H1 (cell line): ENCODE measurements at places on chromosomes 1 and 21.

DNA sequence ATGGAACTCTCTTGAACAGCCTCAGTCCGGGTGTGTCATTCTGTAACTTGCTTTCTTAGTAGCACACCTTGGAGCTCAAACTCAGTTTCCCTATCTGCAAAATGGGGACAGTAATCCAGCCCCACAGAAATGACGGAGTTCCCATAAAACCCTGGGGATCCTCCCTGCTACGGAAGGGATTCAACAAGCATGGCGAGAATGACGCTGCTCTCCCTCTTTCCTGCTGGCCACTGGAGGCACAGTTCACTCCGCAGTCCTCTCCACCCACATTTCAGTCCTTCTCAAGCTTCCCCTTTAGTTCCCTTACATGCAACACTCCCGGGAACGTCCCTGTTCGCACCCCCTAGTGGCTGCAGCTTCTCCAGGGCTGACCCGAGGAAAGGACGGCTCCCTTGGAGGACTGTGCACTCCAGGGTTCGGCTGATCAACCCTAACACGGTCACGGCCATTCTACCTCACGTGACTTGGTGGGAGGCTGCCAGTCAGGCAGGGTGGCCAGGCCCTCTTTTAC, 20.6 kb downstream of the RUNX3 start:
- DNase-seq = peak; percentile 79

DNA sequence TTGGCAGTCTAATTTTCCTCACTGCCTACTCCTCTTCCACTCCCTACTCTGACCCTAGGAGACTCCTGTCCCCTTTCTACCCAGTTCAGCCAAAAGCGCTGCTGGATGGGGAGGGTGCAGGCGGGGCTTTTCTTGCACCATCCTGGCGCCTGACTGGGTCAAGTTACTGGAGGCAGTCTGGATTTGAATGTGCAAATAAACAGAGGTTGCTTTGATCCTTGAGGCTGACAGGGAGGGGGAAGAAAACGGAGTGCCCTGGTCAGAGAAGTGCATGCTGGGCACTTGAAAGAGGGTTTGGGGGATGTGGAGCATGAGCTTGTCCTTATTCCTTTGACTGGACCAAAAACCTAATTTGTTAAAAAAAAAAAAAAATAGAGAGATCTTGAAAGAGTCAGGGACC, 76.8 kb upstream of the SOX13 start:
- DNase-seq = peak; percentile 70

- DNase-seq = no peak
Observed at GRCh38 chr1:110593902-110594301, 12.3 kb downstream of the KCNA2 start.

DNA sequence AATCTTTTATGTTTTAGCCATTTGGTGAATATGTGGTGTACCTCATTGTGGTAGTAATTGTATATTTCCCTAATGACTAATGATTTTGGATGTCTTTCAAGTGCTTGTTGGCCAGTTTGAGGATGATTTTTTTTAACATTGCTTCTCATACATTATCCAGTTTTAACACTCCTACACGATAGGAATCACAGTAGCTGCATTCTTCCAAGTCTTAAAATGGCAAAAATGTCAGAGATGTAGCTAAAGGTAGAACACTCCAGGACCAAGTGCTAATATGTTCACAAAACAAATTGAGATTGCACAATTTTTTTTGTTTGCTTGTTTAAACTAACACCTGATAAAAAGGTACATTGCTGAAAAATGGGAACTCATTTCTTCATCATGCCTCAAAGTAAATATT, 11.7 kb downstream of the USP25 start:
- no peak for DNase-seq

DNA sequence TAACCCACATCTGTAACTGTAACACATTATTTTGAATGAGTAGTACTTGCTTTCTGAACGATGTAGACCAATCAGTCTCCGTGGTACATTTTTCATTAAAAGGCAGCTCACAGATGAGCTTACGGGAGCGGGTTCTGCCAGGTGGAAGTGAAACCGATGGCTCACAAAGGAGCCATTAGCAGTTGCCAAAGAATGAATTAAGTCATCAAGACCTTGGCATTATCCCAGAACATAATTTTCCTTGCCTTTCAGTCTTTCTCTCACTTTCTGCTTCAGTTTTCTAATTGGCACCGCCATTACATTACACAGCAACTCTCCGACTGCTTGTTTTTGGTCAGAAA, 33.5 kb upstream of the UTS2 start:
- DNase-seq = no peak

- no peak for DNase-seq
Observed at GRCh38 chr1:109257682-109258421, 8.5 kb downstream of the CELSR2 start.

DNA sequence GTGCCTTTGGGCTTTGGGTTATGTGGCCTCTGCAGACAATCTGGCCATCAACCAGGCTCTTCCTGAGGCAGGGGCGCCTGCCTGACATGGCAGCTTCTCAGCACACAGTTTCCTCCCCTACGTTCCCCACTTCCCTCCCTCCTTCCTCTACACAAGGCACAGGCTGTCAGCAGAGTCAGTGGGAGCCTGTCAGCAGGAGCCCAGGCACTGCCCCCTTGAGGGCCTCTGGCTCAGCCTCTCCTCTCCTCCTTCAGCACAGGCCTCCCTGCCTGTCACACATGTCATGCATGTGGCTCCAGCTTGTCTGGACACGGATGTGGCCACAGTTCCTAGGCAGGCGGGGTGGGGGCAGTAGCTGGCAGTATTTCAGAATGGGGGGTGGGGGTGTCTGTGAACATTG, 52.2 kb upstream of the ARTN start:
- DNase-seq = no peak

DNA sequence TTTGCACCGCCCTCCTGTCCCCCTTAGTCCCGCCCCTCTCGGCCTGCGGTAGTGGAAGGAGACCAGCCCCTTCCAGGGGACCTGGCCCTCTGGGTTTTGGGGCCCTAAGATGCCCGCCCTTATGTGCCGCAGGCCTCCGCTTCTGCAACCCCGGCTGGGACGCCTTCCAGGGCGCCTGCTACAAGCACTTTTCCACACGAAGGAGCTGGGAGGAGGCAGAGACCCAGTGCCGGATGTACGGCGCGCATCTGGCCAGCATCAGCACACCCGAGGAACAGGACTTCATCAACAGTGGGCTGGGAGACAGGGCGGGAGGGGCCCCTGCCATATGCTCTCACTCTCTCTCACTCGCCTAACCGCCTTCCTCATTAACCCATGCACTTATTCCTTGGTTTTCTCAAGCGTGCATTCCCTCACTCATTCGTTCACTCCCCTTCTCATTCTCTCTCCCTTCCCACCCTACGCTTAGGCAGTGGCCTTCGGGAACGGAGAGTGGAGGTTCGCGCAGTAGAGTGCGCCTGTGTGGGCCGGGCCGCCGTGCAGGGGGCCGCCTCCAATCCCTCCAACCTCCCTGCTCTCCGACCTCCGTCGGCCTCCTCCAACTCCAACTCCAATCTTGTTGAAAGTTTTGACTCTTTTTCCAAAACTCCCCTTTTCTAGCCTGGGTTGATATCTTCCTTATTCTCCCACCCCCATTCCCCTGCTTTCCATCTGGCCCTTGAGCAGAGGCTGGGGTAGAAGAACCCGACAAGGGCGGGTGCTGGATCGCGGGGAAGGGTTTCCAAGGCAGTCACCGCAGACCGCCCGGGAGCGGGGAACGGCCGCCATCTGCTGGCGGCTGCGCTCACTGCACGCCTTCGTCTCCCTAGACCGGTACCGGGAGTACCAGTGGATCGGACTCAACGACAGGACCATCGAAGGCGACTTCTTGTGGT, 15.2 kb downstream of the BCAN start:
- DNase-seq = no peak

DNA sequence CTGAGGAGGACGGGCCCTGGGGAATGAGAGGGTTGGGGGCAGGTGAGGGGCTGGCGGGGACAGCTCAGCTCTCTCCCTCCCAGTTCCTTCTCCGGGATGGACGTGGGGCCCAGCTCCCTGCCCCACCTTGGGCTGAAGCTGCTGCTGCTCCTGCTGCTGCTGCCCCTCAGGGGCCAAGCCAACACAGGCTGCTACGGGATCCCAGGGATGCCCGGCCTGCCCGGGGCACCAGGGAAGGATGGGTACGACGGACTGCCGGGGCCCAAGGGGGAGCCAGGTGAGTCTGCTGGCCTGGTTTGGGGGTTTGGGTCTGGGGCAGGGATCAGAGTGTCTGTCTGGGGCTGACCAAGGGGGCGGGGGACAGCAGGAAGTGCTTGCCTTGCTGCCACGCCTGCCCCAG, 495 bp downstream of the C1QC start:
- no peak for DNase-seq

GRCh38 chr21:14985306-14985705, 79.5 kb downstream of the NRIP1 start:
- DNase-seq = no peak

- no peak for DNase-seq
Observed at GRCh38 chr1:230690101-230690500, 23.8 kb downstream of the AGT start.

- no peak for DNase-seq
Observed at GRCh38 chr21:28455253-28455600, 537.5 kb downstream of the LTN1 start.

GRCh38 chr1:90716243-90716551, 905 bp downstream of the BARHL2 start:
- no peak for DNase-seq

- no peak for DNase-seq
Observed at GRCh38 chr1:6724517-6725141, 23.0 kb upstream of the DNAJC11 start.

GRCh38 chr1:238767321-238767720, 619.0 kb upstream of the CHRM3 start:
- no peak for DNase-seq

DNA sequence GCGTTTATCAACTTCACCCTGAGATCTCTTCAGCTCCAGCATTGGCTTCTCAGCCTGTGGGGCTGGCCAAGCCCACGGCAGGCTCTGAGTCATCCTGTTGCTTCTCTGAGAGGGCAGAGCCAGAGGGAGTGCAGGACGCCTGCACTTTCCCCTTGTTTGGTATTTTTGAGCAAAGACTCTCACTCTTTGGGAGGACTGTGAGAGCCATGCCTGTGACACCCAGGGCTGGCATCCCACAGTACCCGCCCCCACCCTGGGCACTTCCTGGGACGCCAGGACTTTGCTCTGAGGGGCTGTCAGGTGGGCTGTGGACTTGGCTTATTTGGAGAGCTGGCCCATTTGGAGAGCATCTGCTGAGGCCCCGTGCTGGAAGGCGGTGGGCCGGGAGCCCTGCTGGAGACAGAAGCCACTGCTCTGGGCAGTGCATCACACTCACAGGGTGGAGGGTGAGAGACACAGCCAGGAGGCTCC, 37.4 kb downstream of the VANGL1 start:
- no peak for DNase-seq

DNA sequence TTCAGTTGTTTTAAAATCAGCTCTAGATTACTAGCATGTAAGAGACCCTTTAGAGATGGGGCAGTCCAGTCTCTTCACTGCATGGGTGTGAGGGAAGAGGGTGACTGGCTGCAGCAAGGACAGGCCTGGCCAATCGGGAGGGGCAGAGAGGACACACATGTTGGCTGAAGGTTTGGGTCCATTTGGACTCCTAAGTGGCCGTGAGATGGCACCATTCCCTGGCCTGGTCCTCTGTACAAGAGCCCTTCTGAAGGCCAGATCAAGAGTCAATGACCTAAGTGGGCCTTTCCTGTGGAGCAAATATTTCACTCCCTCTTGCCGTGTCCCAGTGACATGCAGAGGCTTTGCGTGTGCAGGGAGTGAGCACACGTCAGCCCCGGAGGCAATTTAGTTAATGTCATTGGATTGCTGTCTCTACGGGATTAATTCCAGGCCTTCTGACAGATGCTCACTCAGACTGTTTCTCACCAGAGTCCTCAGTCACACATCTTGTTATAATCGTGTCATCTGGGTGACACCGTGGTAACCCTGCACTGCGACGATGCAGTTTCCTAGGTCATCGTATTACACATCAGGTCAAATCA, 613.0 kb downstream of the NPHP4 start:
- DNase-seq = no peak

DNA sequence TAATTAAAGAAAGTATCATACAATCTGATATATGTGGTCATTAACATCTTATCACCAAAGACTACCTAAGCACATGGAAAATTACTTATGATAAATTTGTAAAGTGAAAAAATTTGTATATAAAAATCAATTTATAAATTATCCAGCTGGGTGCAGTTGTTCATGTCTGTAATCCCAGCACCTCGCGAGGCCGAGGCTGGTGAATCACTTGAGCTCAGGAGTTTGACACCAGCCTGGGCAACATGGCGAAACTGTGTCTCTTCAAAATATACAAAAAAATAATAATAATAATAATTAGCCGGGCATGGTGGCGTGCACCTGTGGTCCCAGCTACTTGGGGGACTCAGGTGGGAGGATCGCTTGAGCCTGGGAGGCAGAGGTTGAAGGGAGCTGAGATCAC, 82.8 kb upstream of the SYT6 start:
- no peak for DNase-seq

GRCh38 chr21:38095220-38095619, 161.6 kb upstream of the KCNJ15 start:
- no peak for DNase-seq

- no peak for DNase-seq
Observed at GRCh38 chr1:150235294-150235851, 539 bp downstream of the ANP32E start.

DNA sequence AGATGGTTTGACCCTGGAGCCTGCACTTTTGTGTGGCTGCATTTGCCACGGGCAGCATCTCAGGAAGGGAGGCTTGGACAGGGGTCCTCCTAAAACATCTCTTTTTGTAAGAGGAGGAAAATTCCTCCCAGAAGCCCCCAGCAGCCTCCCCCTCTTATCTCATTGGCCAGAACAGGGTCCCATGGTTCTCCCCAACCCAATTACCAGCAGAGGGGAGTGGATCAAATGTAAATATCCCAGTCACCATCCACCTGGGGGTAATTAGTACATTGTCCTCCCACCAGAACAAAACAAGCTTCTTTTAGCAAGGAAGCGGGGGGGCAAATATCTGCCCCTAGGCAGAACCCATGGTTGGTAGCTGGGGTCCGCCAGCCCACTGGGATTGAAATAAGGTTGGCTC, 44.7 kb upstream of the TENT5B start:
- DNase-seq = no peak

DNA sequence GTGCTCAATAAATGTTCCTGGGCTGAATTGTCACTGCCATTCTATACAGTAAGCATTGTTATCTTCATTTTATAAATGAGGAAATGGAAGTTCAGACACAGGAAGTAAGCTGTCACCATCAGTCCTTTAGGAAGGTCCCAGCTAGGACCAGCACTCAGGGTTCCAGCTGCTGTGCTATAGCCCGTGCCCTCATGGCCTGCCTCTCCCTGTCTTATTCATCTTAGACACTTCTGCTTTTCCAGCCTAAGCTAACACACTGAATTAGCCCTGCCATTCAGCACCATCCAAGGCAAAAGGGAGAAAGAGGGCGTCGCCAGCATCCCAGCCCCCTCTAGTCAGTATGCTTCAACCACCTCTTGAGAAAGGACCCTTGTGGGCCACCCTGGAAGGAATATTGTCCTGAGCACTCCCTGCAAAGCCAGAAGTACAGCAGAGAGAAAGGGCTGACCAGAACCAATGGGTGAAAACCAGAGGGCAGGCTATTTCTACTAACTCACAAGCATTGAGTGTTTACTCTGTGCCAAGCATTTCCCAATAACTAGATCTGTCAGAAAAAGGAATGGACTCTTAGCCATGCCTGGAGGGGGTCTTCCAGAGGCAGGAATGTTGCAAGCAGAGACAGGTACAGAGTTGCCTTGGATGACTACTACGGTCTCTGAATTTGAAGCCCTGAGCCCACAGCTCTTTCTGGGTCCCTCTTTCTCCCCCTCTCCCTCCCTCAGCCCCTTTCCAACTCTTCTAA, 77.9 kb upstream of the NFIA start:
- no peak for DNase-seq

- DNase-seq = no peak
Observed at GRCh38 chr1:14098294-14098913, 398.4 kb downstream of the PRDM2 start.
